NCI-H2107 (cell line): ENCODE measurements at places on chromosomes 2 and 18.

- no peak for DNase-seq
Measured at GRCh38 chr2:232636788-232637420, 3.5 kb downstream of the EFHD1 start.

DNA sequence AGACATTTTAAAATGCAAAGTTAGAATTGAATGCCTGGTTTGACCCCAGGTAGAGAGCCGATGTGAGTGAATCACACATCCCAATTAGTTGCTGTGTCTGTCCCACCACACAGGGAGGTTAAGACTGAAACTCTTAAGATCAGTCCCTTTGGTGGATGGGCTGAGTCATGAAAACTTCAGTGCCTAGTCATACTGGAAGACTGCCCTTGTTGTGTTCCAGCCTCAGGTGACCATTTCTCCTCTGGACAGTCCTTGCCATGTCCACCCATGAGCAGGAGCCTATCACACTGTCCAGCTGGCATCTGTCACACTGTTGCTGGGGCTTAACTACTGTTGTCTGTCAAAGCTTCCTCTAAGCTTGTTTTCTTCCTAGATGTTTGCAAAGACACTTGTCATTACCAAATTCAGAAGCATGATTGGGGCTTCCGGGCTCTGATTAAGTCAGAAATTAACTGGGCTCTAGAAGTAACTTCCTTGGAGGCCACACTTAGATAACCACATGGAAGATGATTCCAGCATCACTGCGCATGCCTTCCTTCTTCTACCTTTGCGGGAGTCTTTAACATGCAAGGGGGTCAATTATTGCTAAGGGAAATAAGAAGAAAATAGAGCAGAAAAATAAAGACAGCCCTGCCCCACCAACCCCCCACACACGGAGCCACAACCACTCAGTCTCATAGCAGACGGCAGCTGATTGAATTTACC, 21.3 kb downstream of the CYRIA start:
- no peak for DNase-seq

DNA sequence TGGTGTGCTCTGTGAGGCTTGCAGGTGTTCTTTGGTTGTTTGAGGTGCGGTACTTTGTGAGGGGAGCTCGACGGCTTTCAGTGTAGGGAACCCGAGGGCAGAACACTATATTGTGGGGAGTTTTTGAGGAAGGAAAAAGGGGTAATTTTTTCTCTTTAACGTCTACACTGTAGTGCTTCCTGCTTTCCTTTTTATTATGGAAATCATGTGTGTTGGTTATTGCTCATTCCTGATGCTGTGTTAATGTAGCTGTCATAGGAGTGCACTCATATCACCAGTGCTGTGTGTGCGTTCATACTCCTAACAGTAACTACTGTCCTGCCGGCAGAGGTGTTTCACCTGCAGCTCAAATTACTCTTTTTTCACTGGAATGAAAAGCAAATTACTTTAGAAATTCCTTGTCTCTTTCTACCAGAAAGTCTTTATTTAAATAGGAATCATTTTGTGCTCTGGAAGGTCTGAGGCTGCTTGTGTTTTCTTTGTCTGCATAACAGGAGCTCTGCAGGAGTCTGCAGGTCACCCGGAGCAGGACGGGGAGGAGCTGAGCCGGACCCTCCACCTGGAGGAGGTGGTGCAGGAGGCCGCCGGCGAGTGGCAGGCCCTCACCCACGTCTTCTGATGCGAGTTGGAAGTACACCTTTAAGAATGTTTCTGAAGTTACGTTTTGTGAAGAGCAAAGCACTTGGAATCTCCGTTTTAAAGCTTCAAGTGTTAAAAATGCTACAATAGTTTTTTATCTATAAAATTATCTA, 145.5 kb downstream of the ZNF236 start:
- no peak for DNase-seq

- no peak for DNase-seq
Measured at GRCh38 chr2:23544589-23545295, 159.8 kb downstream of the KLHL29 start.

DNA sequence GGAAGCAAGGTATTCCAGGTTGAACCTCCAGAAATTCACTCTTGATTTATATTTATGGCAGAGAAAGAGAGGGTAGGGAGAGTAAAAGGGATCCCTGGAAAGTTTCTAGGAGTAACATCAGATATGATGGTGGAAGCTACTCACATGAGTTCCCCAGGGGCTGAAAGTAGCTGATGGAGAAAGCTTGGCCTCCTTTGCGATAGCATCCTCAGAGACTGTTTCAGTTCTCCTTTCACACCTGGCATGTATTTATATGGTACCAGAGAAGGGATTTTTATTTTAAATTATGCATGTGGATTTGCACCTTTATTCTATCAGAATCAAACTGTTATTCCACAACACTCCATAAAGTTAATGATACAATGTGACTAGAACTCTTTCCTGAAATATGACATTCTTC, 126.3 kb upstream of the OSR1 start:
- no peak for DNase-seq

DNA sequence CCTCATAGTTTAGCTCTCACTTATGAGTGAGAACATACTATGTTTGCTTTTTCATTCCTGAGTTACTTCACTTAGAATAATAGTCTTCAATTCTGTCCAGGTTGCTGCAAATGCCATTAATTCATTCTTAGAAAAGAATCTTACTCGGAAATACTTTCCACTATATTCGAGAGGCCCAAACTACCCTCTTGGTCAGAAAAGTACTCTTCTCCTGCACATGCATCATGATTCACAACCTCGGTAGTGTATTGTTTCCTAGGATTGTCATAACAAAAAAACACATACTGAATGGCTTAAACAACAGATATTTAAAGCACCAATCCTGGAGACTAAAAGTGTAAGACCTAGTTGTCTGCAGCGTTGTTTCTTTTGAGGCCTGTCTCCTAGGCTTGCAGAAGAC, 364.0 kb upstream of the SLC14A2 start:
- DNase-seq: no peak

DNA sequence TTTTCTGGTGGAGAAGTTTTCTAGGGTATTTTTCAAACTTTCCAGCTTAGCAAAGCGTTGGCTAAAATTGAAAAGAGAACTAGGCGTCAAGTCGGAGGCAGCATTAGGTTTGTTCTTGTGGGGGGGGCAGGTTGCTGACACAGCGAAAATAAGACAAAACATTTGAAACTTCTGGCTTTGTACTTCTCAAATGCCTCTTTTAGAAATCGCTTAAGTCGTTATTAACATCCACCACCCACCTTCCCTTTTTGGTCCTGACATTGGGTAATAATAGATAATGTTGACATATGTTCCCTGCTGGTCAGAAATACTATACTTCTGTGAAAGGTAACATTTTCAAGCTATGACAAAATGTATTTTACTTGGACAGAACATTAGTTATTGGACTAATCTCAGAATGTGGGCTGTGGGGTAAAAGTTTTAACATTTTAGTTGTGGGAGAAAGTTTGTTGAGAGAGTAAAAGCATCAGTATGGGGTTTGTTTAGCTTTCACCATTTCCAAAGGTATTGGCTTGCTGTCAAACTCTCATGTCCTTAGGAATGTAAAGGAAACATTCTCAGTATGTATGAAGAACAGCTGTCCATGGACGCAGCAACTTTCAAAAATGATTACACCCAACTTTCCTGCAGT, 88.1 kb upstream of the ZEB2 start:
- DNase-seq: no peak

DNA sequence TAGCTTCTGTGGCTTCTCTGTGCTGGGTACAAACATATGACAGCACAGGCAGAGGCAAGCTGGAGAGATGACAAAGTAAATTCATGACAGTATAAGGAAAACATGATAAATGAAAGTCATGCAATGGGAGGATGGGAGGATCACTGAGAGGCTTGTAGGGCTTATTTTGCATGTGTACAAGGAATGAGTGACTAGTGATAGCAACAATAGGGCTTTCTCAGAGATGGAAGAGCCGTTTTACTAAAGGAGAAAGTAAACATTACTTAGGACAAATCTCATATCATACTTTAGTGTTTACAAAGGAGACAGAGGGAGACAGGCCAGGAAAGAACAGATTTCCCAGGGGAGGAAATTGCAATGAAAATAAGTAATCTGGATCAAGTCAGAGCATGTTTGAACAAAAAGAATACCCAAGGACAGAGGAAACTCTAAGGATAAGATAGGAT, 82.5 kb upstream of the RBMS1 start:
- DNase-seq: no peak

DNA sequence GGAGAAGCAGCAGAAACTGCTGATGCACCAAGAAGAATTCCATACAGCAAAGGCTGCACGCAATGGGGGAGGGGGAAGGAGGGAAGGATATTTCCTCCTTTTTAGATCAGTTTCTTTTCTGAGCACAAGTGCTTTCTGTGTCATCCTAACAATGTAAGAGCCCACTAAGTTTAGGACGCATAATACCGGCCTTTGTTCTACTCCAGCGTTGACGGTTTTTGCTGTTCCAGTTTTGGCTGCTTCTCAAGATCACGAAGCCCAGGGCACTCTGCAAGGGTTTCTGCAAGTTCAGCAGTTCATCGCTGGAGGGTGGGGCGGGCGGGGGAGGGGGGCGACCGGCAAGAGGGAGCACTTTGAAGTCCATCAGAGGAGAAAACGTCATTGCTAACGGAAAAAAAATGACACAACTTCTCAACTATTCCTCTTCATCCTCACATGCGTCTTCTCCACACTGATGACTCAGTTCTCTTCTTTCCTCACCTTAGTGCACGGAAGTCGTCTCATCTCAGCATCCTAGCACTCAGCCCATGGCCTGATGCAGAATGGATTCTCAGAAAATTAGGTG, 8.7 kb downstream of the FAM178B start:
- DNase-seq: no peak

DNA sequence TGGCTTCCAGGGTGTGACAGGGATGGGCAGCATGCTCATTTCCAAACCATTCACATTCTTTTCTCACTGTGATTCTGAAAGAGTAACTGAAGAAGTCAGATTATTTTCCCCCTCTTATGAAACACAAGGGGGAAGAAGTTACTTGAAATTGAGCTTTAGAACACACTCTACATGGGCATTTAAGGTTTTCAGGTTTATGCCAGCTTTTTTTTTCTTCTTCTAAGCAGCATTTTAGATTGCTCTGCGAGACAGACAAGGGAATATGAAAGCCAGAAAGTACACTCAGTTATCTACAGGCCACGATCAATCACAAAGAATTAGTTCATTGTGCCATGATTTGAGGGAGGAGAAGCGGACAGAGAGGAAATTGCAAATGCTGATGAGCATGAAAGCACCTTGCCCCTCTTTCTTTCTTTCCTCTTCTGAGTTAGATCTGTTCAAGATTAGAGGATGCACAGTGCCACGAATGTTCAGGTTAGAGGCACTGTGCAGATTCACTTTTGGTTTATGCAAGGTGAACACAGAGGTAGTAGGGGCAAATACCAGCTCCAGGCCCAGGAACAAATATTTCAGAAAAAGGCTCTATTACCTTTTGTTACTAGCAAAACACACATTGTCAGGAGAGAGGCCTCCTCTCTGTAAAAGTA, 49.2 kb downstream of the CXCR4 start:
- no peak for DNase-seq

DNA sequence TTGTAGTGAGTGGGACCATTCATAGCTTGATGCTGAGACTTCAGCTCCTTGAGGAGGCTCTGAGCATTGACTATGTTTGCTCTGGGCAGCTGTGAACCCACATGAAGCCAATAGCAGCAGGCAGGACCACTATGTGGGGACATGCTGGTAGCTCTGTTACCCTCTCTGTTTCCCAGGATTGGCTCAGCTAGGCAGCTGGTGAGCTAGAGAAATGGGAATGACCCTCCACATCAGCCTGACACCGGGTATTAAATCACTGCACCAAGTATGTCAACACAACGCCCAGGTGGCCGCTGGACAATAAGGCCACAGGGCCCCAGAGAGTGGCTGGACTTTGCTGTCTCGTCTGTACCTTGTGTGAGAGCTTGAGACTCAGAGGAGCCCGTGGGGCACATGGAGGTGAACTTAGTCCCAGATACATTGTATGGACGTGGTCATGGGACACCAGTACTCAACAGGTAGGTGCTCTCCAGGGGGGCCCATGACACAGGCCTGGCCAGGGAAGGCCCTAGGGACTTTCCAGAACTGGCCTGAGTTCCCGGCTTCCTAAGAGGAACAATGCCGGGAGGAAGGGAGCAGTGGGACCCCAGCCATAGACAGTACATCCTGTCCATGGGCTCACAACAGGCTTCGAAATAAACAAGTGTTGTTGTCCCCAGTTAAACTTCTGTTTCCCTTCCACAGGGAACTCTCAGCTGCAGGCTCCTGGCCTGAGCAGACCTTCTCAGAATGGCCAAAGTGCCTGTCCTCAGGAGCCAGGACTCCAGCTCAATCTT, 35.2 kb downstream of the HS1BP3 start:
- DNase-seq: no peak

DNA sequence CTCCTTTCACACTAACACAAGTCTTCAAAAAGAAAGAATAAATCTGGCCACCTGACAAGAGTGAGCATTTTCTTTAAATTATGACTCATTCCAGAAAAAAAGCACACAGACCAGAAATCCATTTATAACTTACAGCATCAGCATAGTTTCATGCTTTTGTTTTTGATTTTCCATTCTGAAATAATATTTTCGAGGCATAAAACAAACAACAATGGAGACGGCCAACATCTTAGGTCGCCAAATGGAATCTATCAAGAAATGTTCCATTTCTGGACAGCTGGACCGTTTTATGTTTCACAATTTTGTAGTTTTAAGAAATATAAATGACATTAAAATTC, 165.4 kb upstream of the ZFP36L2 start:
- no peak for DNase-seq

DNA sequence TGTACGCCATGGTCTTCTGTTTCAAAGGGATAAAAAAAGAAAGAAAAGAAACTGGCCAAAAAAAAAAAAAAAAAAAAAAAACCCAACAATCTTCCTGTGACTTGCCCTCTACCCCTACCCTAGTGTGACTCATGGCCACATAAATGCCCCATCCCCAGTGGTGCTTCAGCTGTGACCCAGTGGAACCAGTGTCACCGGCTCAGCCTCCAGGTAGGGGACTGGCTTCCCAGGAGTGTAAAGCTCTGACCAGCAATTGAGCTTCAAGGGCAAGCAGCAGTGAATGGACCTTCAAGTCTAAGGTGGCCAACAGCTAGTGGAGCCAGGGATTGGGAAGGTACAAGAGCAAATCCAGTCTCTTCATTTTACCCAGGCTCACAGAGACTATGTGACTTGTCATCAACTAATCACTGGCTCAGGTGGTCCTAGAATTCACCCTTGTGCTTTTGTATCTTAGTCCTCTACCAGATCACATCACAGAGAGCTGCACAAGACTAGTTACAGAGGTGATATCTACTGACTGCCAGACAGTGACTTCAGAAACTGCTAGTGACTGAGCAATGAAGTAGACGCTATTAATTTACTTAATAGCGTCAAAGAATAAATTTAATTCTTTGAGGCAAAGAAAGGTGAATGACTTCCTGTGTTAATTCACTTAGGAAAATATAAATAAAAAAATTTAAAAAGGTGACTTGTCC, 1.3 kb upstream of the TGFBRAP1 start:
- no peak for DNase-seq
